HFFc6 (cell line): ENCODE measurements at places on chromosomes 1 and 21. TPM values are rescaled to one million over a fixed set of nuclear protein-coding genes. Genes with fewer than 3 reads are reported as not detected.

DNA sequence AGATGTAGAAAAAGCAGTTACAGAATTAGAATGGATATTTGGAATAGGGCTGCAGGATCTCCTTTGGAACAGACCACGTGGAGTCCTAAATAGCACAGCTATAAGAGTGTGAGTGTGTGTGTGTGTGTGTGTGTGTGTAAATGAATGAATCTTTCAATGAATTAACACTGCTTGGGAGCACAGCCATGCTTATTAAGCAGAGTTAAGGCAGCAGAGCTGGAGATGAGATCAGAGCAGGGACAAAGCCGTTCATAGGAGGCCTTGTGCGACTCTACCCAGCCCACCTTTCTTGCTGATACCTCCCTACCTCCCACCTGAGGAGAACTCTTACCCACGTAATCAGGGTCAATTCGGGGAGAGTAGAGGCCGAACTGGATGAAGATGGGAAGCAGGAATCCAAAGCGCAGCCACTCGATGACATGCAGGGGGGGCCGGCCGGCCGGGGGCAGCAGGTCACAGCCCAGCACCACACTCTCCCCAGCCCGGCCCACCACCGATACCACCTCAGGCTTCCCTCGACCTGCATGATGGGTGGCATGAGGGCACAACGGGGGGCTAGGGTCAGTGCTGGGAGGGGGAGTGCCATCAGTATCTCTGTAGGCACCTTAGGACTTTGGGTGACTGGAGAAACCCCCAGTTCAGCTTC, 2.7 kb downstream of the IGSF9 start:
- peaks cover 51% of the 10 kb centered on the region for H3K27me3 ChIP-seq
- H3K4me3 ChIP-seq, result no peak overlapping the region
- H3K4me1 ChIP-seq, result peaks cover 17% of the 10 kb centered on the region; the same call in 1 of the 2 replicates
- no peaks in the 10 kb centered on the region for H3K36me3 ChIP-seq

The SV2A gene
- total RNA-seq, result 16.0 to 28.2 TPM (median 16.7 TPM) in 3 replicates

The TMEM125 gene
- total RNA-seq, result 0.11 TPM in 1 of 3 replicates, not detected in the others

The DCAF8 gene
- total RNA-seq, result 71.1 to 80.0 TPM (median 76.9 TPM) in 3 replicates

DNA sequence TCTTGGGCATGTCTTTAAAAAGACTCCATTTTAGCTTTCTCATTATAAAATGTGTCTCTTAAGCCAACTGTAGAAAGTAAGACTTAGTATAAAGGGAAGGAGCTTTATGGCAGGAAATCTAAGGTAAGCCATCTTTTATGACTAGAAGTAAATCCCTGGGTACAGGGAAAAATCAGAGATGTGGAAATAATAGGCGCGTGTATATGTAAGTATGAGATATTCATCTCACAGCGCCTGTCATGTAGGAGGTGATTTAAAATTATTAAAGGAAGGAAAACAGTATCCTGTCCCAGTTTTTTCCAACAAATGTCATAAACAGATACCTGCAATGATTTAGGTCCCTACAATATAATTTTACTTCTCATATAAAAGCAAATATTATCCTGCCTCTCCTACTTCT, 35.0 kb upstream of the IRF2BP2 start:
- H3K27me3 ChIP-seq, result no peaks in the 10 kb centered on the region
- H3K4me1 ChIP-seq, result peaks cover 16% of the 10 kb centered on the region
- peaks cover 6% of the 10 kb centered on the region for H3K36me3 ChIP-seq
- H3K4me3 ChIP-seq, result no peak overlapping the region
- no peak for DNase-seq

DNA sequence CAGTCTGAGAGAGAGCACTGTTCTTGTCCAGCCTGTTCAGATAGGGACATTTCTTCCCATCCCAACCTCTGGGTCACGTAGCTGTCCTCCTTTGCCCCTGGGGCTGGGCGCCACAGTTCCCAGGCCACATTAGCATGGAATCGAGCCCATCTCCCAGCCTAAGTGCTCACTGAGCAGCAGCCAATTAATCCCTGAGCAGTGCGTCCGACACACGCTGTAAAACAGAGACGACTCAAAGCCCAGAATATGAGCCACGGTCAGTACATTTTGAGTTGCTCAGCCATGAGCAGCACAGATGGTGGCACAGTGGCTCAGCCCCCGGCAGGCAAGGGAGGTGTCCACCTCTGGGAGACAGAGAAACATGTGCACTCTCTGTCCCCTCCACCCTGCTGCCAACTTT, 267.4 kb downstream of the NPHP4 start:
- H3K27me3 ChIP-seq, result 0 out of 2 replicates have a peak, but pooled peaks cover 2% of the 10 kb centered on the region
- no peak overlapping the region for H3K4me3 ChIP-seq
- no peaks in the 10 kb centered on the region; the same call in 1 of the 2 replicates for H3K36me3 ChIP-seq
- H3K27ac ChIP-seq, result no peak overlapping the region
- no peak for DNase-seq

DNA sequence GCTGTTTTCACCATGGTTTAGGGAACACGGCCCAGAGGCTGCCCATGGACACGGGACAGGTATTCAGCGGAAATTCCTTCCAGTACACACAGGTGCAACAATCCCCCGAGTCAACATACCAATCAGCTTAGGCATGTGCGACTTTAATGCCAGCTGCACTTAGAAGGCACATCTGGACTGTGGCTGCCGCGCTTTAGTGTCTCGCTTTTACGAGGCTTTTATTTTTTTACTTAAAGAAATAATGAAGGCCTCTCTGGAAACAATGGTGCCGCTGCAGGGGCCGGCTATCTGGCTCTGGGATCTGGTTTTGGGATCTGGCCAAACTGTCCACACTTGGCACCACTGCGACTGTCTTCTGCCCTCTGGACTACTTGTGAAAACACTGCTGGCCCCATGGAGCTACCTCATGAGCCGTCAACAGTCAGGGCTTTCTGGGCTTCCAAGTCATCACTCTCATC, 55.5 kb downstream of the SLC66A1 start:
- DNase-seq, result no peak
- H3K27me3 ChIP-seq, result peaks cover 10% of the 10 kb centered on the region
- peaks cover 11% of the 10 kb centered on the region for H3K36me3 ChIP-seq
- no peak overlapping the region for H3K4me3 ChIP-seq
- H3K27ac ChIP-seq, result peak overlapping the region; percentile 52

GRCh38 chr1:156574039-156574633, 1.8 kb upstream of the IQGAP3 start:
- H3K27ac ChIP-seq, result no peak overlapping the region
- DNase-seq, result no peak
- no peak overlapping the region for H3K4me3 ChIP-seq
- H3K4me1 ChIP-seq, result peaks cover 34% of the 10 kb centered on the region
- peaks cover 23% of the 10 kb centered on the region for H3K27me3 ChIP-seq

The C1orf53 gene
- 19.4 and 25.7 TPM in 2 replicates for total RNA-seq

The EDARADD gene
- total RNA-seq, result 0.21 to 0.23 TPM in 2 of 3 replicates, not detected in the other

The FAM72D gene
- total RNA-seq, result 2.0 to 2.6 TPM (median 2.1 TPM) in 3 replicates
